Cortex of kidney (tissue), 1 donor: ENCODE measurements at places on chromosomes 1 and 21.

GRCh38 chr21:42621166-42621818 lies 32.1 kb upstream of the PDE9A start:
- no peak for DNase-seq

- DNase-seq, result no peak
Measured at GRCh38 chr1:46718340-46718726, 581 bp downstream of the EFCAB14 start.

DNA sequence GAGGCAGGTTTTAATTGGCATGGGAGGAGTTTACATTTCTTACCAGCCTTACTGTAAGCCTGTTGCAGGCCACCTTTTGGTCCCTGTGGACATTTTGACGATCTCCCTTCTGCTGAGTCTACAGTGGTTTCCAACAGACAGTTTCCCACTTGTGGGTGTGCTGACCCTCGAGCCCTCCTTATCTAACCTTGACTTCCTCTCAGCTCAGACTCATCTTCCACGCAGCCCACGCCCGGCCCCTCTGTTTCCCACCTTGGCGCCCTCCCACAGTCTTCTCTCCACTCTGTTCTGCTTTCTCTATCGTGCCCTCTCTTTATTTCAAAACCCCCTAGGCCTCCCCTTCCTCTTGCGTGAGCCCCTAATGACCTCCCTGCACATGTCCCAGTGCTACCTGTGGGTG lies 6.1 kb upstream of the ARL8A start:
- no peak for DNase-seq

DNA sequence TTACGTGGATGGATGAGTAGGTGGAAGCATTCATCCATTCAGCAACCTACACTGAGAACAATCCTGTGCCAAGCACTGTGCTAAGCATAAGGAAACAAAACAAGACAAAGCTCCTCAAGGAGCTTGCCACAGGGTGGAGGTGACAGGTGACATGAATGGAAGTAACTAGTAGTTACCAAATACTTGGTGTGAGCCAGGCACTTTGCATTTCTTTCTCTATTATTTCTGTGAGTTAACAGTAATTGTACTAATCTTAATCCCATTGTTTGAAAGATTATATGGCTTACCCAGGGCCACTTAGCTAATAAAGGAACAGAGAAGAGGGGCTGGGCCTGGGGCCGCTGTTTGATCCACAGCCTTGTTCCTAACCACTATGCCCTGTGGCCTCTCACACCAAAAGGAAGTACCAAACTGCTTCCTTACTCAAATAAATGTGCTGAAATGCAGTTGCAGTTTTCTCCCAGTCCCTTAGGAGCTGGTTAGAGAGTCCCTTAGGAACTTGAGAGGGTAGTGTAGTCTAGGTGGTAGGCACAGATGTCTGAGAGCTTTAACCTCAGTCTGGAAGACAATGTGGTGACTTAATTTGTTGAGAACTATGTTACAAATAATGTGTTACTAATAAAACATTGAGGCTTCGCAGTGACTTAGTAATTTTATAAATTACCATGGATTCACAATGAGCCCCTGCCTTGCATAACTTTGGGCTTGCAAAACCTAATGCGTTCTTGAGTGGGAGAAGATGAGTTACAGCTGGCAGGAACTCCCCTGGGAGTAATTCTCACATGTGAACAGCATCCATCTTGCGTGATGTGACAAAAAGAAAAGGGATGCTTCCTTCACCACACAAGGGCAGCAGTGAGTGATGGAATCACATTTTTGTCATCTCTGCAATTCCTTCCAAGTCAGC lies 69.8 kb downstream of the MPZL1 start:
- DNase-seq, result no peak

GRCh38 chr1:89545264-89546038 lies 20.8 kb downstream of the LRRC8B start:
- DNase-seq, result no peak

DNA sequence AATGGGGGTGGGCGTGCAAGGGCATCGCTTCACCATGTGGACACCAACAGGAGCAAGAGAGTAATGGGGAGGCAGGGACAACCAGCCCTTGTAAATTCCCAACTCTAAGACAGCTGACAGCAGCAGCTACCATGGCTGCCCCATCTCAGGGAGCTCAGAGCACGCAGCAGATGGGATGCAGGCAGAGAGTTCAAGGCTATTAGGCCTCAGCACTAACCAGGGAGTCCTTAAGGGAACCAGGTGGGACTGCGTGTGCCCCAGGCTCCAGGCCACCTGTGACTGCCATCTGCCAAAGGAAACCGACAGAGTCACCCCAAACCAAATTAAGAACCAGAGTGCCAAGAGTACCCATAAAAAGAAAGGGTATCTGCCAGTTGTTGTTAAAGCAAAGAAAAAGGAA lies 33.7 kb upstream of the PRDM2 start:
- DNase-seq, result no peak

DNA sequence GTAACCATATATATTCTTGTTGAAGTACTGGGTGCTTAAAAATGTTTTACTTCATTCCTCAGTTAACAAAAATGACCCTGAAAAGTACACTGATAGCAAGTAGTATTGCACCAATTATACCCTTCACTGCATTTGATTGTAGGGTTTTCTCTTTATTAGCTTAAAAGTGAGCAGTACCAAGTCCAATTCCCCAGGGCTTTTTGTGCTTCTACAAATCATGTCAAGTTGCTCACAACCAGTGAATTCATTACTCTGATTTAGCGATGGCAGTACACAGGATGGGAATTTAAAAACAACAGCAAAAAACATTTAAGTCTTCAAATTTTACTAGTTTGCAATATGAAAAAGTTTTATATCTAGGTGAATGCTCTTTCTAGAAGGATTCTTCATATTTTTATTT lies 436.4 kb downstream of the PTBP2 start:
- no peak for DNase-seq
